ENCODE measurements at places on chromosomes 6 and 20.

DNA sequence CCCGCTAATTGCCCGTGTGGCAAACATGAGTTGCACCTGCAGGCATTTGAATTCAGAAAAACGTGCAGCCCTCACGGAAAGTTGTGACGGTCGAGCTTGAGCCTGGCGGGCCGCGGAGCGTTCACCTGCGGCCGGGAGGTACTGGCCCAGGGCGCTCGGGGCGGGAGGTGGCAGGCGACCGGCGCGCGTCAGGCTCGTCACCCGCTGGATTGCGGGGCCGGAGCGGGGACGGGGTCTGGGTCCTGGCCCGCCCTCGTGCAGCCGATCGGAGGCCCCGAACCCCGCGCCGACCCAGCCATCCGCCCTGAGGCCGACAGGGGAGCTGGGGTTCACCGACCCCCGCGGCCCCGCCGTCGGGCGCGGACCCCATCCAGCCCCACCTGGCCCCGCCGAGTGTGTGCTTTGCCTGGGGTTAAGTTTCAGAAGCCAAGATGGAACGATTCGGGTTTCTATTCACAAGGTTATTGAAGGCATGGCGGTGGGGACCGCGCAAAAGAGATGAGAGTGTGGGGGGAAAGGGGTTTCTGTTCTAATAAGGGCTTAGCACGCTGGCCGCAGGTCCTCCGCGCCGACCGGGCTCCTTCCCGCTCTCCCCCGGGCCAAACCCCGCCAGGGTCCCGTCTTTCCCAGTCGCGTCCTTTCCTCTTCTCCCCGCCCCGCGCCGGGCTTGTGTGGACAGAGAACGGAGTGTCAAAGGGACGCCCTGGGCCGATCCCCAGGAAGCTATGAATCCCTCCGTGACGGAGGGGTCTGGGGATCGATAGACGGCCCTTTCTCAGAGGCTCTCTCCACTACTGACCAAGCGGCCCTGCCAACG is 1.6 kb upstream of the HEY2 start:
- DNase-seq = no peak

DNA sequence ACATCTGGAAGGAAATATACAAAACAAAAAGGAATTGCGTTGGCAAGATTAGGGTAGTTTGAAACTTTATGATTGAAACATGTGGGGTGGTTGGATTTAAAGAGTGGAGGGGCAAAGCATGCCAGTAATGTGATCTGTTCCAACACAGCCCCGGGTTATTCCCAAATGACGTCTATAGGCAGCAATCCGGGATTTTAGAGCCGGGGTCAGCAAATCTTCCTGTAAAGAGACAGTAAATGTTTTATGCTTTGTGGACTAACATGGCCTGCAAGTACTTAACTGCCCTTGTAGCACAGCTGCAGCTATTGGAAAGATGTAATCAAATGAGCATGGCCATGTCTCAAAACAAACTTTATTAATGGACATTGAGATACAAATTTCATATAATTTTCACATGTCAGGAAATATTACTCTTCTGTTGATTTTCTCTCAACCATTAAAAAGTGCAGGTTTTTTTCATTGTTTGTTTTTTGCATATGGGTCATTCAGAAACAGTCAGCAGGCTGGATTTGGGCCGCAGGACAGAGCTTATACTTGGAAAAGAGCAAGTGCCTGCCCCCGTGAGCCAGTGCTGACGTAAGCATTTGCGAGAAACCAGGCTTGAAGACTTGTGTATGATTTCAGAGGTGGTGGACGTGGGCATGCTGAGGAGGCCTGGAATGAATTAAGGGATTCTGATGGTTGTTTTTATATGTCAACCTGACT is 136.5 kb downstream of the DOK5 start:
- DNase-seq = no peak

- DNase-seq = no peak
Observed at GRCh38 chr6:145017051-145017450, 718.3 kb downstream of the EPM2A start.

GRCh38 chr6:31723245-31723979 is at the start of gene MPIG6B:
MPIG6B (plus strand) TSS chr6:31723373; CDS start chr6:31723384, 11 bp downstream.
- no peak for DNase-seq

- no peak for DNase-seq
Observed at GRCh38 chr20:38812709-38813573, 7.4 kb downstream of the PPP1R16B start.

GRCh38 chr20:7883309-7883708 is 56.9 kb downstream of the HAO1 start:
- DNase-seq = no peak

DNA sequence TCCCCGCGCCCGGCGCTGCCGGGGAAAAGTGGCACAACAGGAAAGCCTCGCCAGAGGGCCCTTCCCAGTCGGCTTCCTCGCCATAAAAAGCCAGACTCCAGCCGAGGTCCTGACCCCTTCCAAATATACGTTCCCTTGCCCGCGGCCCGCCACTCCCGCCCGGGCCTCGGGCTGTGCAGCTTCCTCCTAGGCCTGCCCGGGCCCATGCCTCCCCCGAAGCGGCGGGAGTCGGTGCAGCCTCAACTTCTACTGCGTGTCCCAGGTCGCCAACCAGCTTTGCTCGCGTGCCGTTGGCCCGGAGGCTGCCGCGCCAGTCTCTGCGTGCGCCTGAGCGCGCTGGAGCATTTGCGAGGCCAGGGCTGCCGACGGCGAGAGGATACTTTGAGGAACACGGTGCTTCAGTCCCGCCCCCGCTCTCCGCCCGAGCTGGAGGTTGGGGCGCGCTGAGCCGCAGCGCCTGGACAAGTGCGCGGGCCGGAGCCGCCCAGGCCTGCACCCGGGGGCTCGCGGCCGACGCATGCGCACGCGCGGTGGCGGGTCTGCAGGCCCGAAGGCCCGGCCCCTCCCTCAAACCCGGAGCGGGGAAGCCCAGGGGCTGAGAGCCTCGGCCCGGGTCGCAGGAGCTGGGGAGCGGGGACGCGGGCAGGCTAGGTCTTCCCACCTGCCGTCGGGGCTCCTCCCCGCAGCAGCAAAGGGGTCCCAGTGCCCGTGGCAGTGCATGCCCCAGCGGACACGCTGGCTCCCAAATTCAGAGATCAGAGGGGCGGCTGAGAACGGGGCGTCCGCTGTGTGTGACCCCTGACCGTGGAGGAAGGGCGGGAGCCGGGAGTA is 10.2 kb downstream of the FOXC1 start:
- no peak for DNase-seq

DNA sequence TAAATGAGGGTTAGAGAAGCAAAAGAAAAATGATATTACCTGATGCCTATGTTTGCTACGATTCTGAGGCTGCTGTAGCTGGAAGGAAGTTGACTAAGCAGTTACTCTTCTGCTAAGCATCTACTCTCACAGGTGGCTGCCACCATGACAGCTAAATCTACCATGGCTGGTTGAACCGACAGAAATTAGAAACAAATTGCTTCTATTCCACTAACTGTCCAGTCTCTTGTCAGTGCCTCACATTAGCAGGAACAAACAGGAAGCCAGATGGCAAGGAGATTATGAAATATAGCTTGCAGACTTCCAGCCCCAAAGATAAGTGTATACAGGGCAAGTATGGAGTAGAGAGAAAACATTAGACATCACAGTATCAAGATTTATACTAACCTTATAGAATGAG is 59.4 kb upstream of the TMEM200A start:
- DNase-seq = no peak

GRCh38 chr6:6860863-6861262 is 246.9 kb upstream of the RREB1 start:
- no peak for DNase-seq

DNA sequence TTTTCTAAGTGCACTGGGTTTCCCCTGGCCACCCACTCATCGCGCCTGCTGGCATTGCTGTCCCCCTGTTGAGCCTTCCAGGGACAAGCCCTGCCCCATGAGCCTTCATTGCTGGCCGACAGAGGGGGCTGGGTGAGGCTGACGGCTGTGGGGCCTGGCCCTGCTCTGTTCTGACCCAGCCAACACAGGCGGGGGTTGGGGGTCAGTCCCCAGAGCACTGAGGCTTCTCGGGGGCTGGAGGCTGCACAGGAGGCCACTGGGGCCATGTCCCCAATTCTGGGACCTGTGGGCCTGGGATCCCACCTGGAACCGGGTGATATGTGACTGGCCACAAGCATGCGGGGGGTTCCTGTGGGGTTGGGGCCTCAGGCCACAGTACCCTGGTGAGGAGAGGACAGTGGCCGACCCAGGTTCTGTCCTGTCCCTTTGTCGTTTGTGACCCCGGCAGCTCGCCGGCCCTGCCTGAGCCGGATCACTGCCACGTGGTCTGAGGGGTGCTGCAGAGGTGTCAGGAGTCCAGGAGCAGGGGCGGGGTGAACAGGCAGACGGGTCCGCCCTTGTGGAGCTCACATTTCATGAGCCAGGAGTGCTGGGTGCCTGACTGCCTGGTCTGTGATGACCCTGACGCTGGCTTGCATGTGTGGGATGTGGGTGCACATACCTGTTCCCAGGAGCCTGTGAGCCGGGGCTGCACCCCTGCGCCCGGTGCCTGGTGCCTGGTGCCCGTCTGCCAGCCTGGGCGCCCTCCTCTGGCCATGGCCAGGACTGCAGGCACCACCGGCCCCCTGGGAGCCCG is 2.1 kb upstream of the COL20A1 start:
- no peak for DNase-seq

GRCh38 chr20:63624486-63624885 is 2.4 kb downstream of the GMEB2 start:
- DNase-seq = no peak

GRCh38 chr6:69802995-69803394 is 6.2 kb upstream of the LMBRD1 start:
- DNase-seq = no peak

DNA sequence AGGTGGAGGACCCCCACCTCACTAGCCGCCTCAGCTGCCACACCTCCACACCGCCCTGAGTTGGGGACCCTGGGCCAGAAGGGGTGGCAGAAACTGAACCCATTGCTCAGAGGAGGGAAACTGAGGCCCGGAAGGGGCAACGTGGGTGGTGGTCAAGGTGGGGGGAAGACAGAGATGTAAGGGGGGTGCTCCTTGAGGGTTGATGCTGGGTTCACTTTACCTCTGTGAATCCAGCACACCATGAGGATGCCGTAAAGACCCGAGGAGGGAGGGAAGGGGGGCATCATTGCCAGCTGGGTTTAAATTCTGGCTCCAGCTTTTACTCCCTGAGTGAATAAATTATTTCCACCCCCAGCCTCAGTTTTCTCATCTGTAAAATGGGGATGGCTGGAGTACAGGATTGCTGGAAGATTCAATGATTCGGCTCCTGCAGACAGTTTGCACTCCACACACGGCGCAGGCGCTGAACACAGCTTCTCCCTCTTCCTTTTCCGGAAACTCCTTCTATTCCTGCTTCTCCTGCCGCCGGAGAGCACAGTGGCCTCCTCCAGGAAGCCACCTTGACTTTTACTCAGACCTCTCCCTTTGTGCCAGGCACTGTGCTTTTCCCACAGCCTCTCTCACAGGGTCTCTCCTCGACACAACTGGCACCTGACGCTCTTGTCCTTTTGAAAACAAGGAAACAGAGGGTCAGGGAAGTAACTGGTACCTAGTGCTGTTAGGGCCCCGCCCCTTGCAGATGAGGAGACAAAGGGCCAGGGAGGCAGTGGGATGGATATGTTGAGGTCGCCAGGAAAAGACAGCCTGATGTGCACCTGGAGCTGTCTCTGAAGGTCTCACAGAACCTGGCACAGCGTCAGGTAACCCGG is 59.4 kb downstream of the UBE2V1 start:
- DNase-seq = no peak

DNA sequence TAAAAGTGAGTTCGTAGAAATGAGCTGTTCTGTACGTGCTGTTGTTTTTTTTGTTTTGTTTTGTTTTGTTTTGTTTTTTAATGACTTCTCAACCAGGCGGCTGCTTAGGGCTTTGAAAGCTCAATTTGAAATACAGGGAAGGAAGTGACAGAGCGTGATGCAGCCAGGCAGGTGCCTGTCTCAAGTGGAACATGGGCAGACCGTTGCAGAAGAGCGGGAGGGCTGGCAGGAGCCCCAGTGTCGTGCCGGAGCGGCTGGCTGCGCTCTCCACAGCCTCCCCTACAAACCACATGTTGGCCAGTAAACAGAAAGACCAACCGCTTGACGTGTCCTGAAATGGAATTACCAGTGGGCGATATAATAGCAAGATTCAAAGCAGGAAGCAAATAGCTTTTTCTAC is 164.9 kb upstream of the RREB1 start:
- no peak for DNase-seq

DNA sequence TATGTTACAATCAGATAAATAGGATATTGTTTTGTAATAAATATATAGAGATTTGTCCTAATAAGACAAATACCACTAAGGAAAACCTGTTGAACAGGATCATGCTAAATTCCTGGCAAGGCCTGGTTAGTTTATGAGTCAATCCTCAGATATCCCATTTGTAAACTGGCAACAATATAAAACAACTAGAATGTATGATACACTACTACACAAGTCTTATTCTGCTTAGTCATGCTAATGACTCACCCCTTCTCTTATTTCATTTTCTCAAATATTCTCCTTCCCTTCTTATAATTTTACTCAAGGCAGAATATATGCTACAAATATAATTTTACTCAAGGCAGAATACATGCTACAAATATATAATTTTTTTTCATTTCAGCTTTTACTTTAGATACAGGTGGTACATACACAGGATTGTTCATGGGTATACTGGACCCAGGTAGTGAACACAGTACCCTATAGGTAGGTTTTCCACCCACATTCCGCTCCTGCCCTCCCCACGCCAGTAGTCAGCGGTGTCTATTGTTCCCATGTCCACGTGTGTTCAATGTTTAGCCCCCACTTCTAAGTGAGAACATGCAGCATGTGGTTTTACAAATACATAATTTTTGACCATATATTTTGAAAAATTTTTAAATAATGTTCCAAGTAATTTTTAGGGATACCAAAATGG is 6.3 kb downstream of the OSER1 start:
- DNase-seq = peak; percentile 50

DNA sequence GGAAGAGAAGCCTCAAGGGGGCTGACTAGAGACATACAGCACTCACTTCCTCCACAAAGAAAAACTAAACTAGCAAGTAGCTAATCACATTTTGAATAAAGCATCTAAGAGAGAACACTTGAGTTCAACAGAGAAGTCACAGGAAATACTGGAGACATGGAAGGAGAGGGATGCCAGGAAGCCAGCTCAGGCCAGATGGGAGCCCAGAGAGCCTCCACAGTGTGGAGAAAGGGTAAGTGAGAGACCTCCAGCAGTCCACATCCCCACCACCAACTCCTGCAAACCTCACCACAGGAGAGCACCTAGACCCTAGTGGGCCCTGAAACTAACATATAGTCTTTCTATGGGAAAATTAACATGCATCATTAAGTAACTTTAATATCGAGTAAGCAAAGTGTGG is 79.2 kb downstream of the EPM2A start:
- DNase-seq = no peak
